Endodermal cell (in vitro differentiated cells): ENCODE measurements at places on chromosomes 5 and 9. TPM values are rescaled to one million over a fixed set of nuclear protein-coding genes. Genes with fewer than 3 reads are reported as not detected.

GRCh38 chr5:145854651-145855258, 18.1 kb downstream of the GRXCR2 start:
- DNase-seq = peak; percentile 68

- no peak for DNase-seq
Measured at GRCh38 chr5:150044329-150044681, 42.0 kb downstream of the CSF1R start.

The ANKRD20A1 gene
- total RNA-seq = 1.9 and 3.4 TPM in 2 replicates

- DNase-seq = no peak
Measured at GRCh38 chr9:110763568-110763967, 95.0 kb downstream of the MUSK start.

- DNase-seq = no peak
Measured at GRCh38 chr9:81108391-81108790, 581.0 kb downstream of the TLE1 start.

The NUTM2G gene
- not detected in 3 replicates for total RNA-seq

DNA sequence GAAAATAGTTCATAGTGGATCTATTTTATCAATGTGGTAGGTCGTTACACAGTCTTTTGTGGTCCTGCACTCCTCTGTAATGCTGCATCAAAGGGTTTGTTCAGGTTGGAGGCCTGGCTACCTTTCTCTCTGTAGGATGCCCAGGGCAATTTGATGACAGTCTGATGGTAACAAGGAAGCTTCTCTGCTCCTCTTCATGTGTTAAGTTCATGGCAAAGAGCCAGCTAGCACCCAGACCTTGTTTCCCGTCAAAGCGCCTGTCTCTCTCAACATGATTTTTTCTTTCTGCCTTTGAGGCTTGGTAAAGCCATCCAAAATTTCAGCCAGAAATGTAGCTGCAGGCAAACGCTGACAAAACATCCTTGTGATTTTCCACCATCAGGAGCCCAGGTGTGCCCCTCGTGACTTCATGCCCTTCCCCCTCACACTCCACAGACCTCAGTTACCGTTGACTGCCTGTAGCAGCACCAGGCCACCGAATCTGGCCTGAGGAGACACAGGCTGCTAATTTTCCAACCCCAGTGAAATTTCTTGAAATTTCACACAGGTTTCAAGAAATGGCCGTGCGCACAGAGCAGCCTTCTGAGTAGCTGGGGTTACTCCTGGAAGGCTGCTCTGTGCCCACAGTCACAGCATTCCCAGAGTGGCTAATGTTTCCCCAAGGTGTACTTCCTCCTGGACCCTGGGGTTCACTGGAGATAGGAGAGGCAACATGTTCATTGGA, 292.7 kb downstream of the CWC27 start:
- DNase-seq = no peak

DNA sequence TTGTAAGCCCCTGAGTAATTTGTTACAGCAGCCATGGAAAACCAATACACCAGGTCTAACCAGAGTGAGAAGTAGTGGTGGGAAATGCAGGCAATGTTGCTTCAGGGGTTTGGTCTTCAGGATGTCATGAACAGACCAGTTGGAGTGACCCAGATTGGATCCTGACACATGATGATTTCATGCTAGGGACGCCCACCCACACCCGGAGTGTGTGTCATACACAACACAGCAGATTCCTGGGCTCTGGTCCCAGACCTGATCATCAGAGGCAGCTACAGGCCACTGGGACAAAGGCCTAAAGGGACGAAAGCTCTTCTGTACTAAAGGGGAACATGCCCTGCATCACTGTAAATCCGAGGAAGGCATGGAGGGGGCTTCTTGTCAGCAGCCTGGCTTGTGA, 194.2 kb downstream of the NSG2 start:
- DNase-seq = no peak

DNA sequence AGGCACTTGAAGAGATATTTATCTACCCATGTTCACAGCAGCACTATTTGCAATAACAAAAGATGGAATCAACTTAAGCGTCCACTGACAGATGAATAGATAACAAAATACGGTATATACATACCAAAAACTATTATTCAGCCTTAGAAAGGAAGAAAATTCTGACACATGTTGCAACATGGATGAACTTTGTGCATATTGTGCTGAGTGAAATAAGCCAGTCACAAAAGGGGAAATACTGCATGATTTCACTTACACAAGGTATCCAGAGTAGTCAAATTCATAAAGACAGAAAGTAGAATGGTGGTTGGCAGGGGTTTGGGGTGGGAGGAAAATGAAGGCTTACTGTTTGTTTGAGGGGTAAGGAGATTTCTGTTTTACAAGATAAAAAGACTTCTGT, 66.0 kb downstream of the FBN2 start:
- no peak for DNase-seq

The TMEM171 gene
- 0.73 to 0.77 TPM (median 0.74 TPM) in 3 replicates for total RNA-seq

GRCh38 chr9:76987594-76988200, 31.8 kb upstream of the FOXB2 start:
- DNase-seq = peak; percentile 81

The C5 gene
- 55.2 and 59.5 TPM in 2 replicates for total RNA-seq

The FOXD4 gene
- total RNA-seq = 0.25 TPM in 1 of 3 replicates, not detected in the others

GRCh38 chr9:36276781-36277181, 18.5 kb upstream of the GNE start:
- DNase-seq = no peak

The PCDHGA9 gene
- total RNA-seq = 3.8 and 7.3 TPM in 2 replicates

- no peak for DNase-seq
Measured at GRCh38 chr5:61999371-61999770, 306.6 kb upstream of the KIF2A start.

DNA sequence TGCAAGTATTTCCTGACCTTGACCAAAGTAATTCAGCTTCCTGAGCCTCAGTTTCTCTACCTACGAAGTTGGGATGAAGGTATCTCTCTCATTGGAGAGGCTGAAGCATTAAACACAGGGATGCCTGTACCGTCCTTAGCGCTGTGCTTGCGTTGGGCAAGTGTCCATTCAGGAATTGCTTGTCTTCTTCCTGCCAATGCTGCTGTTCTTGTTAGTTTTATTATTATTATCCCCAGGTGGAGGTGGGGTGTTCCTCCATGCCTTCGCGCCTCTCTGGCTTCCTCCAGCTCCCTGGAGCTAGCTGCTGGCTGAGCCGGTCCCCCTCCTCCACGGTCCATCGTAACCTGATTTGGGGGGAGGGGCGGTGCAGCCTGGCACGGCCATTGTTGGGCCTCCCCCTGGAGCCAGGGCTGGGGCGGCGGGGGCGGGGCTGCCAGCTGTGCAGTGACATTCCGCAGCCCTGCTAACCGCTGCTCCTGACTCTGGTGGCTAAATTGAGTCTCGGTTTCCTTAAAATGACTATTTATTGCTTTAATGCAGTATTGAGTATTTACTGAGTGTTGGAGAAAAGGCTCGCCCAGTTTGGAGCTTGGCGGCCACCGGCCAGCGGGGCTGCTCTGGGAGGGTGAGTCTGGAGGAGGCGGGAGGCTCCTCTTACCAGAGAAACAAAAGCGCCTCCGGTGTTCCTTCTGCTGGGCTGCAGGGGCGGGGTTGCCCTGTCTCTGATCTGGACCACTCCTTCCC, 51.3 kb downstream of the LMX1B start:
- DNase-seq = peak; percentile 91

The APC gene
- 74.0 and 87.6 TPM in 2 replicates for total RNA-seq

The ZNF189 gene
- total RNA-seq = 15.5 and 16.0 TPM in 2 replicates

DNA sequence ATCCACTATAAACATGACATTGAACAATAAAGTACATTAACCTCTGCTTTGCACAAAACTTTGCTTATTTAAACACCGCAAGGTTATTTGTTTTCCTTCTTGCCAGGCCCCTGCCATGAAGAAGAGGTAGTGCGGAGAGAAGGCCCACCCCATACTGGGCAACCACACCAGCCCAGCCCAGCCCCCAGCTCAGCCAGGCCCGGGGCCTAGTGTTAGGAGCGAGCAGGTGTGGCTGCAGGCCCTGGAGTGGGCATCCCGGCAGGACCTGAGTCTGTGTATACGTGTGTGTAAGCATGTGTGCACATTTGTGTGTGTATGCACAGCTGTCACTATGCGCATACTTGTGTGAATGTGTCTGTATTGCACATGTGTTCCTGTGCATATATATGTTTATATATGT, 90.4 kb upstream of the MVB12B start:
- peak; percentile 35 for DNase-seq

DNA sequence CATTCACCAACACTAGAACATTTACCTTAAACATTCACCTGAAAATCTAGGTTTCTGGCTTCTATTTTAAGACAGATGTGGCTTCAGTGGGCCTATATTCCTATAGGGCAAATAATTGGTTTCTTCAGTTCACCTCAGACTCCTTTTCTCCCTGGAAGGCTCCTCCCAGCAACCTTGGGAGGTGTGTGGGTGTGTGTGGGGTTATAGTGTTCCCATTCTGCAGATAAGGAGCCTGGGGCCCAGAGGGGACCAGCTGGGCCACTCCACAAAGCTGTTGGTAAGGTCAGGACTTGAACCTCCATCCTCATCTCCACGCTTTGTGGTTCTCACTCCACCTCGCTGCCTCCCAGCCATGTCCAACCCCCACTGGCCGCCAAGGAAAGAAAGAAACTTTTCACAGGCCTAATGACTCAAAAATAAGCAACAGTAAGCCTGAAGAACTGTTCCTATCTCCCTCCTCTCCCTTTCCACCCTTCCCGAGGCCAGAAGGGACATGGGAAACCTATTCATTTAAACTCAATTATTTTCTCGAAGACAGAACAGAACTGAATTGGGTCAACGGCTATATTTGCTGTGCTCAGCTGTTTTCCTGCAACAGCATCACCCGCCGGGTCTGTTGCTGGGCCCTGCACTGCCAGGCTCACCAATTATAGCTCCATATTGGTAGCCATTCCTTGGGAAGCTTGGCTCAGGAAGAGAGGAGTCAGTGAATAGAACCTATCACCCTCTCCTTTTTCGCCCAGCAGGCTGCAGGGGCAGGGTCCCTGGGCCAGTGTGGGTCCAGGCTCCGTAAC, 78.5 kb downstream of the DAB2IP start:
- no peak for DNase-seq

DNA sequence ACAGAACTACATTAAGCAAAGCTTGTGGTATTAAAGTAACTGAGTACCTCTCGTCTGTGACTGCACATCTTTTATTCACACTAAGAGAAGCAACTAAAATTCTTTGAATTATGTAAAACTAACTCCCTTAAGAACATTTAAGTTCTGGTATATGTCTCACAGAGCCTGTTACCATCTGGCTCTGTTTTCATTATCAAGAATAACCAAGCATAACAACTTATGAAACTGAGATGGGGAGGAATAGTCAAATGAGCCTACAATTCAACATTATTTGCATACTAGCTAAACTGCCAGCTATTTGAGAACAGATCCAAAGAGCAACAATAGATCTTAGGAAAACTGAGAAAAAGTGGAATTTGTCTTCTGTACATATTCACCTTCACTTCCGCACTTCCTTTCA, 25.3 kb upstream of the ISOC1 start:
- no peak for DNase-seq
